Stromal cell of bone marrow (primary cell): ENCODE measurements at places on chromosomes 5 and 9.

GRCh38 chr5:172370237-172370640, 84.1 kb downstream of the SH3PXD2B start:
- no peak for DNase-seq

GRCh38 chr9:98038958-98039357, 17.6 kb upstream of the NANS start:
- no peak for DNase-seq

DNA sequence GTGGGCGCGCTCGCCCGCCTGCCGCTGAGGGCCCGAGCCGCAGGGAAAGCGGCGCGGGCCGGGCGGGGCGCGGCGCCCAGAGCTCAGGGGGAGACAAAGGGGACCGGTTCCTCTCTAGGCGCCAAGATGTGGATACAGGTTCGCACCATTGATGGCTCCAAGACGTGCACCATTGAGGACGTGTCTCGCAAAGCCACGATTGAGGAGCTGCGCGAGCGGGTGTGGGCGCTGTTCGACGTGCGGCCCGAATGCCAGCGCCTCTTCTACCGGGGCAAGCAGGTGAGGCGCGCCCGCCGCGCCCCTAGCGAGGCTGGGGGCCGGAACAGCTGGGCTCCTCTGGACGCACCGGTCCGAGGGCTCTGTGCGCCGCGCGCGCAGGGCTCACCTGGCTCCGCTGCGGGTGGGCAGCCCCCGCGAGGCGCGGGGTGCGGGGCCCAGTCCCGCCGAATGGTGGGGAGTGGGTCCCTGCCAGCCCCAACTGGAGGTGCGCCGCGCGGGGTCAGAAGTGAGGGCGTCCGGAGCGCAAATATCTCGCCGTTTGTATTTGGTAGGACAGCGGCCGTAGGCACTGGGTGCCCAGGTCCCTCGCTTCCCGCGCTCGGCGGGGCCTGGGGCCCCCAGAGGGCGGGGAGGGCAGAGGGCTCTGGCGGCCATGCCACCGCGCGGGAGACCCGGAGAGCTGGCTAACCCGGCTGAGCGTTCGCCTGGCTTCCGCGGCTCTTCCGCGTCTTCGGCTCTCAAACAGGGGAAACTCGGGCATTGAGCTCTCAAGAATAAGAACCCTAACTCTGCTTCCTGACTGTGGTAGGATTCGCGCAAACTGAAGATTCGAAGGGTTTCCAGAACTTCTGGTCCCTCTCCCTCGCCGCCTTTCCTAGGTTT, 607 bp downstream of the UHRF2 start:
- no peak for DNase-seq

- no peak for DNase-seq
These were observed 175.3 kb downstream of the RFK start for GRCh38 chr9:76218886-76219445.

DNA sequence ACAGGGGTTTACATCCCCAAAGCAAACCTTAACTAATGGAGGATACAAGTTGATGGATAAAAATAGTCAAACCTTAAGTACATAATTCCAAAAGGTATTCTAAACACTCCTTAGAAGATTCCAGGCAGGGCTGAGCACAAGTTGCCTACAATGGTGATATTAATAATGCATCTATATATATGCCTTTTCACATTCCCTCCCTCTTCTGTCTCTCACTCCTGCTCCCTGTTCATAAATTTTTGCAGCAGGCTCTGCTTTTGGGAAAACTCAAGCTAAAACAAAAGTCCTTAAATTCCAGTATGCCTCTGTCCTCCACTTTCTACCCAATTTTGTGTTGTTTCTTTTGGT, 139.4 kb upstream of the CDKN2B start:
- no peak for DNase-seq

DNA sequence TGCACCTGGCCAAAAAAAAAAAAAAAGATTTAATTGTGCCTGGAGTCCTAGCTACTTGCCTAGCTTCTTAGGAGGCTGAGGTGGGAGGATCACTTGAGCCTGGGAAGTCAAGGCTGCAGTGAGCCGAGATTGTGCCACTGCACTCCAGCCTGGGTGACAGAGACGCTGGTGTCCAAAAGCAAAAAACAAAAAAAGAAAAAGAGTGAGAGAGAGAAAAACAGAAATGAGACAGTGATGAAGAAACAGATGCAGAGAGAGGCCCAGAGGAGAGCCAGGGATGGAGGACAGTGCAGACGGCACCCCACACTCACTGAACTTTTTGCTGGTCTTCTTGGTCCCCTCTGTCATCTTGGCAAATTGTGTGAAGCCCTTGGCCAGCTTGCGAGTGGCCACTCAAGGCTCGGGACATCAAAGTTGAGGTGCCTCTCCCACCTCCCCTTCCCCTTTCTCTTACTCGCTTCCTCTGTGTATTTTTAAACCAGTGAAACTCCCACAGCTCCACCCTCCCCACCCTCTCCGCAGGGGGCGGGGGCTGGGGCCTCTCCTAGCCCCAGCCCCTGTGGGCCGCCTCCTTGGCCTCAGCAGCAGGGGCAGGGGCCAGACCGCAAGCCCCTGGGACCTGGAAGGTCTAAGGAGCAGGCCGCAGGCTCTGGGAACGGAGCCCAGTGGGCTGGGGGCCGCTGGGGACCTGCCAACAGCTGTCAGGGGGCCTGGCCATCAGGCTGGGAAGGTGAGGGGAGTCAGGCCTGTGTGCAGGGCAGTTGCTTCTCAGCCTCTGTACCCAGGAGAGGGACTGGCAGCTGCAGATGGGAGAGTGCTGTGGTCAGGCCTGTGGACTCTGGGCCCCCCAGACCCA, at the start of gene SH2D3C:
Gene SH2D3C, minus strand, starts transcription at position 387 of the 856 bp plus-strand sequence. Its CDS starts 39 bp downstream, at position 348.
- no peak for DNase-seq

GRCh38 chr5:74653991-74654390, 13.5 kb upstream of the ENC1 start:
- no peak for DNase-seq

GRCh38 chr9:1698991-1699390, 316.2 kb upstream of the SMARCA2 start:
- DNase-seq = no peak

DNA sequence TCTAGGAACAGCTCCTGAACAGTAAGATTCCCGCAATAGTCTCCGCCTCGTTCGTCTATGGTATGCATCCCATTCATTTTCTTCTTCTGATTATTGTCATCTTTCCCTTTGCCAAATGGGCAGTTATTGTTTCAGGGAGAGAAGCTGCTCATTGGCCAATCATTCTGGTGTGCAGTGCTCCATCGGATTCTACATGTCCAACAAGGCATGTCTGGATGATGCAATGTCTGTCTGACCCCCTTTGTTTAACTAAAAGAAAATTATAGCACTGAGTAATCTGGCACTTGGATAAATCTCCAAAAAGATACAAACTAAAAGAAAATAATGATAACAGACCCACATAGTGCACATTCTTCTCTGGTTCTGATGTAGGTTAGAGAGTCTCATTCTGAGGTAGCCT, 515.6 kb upstream of the DMAC1 start:
- DNase-seq = no peak

GRCh38 chr9:70257502-70257901, 1.3 kb upstream of the SMC5 start:
- DNase-seq = no peak

DNA sequence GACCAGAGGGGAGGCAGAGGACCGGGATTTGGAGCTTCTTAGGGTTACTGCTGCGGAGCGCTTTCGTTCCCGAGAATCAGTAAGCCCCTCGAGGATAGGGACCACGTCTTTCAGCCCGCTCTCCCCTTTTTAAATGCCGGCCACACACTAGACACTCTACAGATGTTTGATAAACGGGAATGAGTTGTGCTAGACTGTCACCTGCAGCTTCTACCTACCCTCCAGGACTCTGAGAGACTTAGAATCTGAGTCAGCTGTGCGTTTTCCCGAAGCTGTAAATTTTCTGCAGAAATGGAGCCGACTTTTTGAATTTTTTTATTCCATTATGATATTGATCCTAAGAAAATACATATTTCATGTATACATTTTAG, 670 bp downstream of the CCDC171 start:
- DNase-seq = no peak

DNA sequence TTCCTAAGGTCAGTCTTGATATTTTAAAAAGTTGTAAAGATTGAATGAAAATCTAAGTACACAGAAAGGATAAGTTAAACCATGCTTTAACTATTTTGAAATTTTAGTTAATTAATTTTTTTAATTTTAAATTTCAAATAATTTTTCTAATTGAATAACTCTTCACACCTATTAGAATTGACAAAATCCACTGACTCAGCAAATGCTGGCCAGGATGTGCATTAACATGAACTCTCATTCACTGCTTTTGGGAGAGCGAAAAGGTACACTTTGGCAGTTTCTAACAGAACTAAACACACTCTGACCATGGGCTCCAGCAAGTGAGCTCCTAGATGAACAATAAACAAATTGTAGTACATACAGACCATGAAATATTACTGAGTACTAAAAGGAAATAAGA, 209.5 kb downstream of the PTPRD start:
- no peak for DNase-seq
